ENCODE measurements at places on chromosomes 7 and 10.

GRCh38 chr10:114821915-114822443, 399 bp downstream of the FHIP2A start:
- DNase-seq, result no peak

DNA sequence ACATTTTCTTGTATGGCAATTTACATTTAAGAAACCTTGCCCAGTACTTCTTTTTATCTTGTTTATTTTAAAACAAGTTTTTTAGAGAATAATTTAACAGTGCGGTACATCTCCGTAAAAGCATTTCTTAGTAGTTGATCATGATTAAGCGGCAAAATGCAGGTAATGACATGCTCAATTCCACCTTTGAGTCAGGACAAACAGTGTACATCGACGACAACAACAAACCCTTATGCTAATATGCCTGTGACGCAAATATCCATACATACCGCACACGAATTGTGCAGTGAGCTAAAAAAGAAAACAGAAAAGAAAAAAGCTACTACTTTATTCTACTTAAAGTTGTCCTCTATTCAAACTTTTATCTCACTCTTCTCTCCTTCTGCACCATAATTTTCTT, 1.9 kb downstream of the MAGI2 start:
- DNase-seq, result no peak

- no peak for DNase-seq
These were observed 1.6 kb downstream of the TAC1 start for GRCh38 chr7:97733276-97734161.

DNA sequence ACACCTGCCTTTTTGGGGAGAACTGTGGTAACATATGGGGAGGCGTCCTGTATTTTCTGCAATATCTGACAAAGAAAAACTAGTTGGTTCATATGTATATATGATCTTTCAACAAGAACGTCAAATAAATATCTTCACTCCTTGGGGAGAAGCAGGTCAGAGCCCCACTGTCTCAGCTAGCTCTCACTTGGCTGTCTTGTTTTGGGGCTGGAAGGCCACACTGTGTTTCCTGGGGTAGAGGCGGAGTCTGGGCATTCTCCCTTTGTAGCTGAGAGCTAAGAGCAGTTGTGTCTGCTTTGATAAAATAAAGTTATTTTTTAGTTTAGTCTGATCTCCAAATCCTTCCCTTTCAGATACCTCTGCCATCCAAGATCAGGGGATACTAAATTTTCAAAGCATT, 83.9 kb upstream of the IGFBP3 start:
- DNase-seq, result no peak

- no peak for DNase-seq
These were observed 69.7 kb upstream of the TNS3 start for GRCh38 chr7:47651355-47652317.
